ENCODE measurements at places on chromosomes 2 and 18.

GRCh38 chr2:216002693-216003092 lies 10.7 kb downstream of the MREG start:
- DNase-seq: no peak

DNA sequence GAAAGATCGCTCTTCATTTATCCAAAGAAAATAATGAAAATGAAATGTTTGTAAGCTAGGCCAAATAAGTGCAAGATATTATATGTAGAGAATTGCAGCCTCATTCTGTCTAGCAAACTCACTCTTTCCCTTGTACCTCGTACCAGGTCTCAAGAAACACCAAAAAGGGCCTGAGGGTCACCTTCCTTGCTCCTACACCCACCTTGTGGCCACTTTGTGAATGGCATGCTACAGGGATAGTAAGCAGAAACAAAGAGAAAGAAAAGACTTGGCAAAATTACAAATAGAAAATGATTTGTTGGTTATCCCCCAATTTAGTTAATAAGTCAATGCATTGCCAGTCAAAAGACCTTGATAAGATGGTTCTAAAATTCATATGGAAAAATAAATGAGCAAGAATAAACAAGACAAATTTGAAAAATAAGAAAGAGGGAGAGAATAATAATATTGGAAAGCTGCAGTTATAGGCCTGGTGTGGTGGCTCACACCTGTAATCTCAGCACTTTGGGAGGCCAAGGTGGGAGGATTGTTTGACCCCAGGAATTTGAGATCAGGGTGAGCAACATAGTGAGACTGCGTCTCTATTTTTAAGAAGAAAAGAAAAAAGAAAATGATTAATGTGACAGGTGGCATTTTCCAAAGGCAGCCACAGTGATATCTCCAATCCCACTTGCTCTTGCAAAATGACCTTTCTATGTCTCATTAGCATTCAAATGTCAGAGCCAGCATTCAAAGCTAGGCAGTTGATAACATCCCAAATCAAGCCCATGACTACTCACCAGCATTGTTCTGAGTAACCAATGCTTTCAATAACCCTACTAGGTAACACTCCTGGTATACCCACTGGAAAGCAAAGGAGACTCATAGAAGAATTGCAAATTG lies 38.8 kb upstream of the BMP10 start:
- DNase-seq: peak; percentile 58

DNA sequence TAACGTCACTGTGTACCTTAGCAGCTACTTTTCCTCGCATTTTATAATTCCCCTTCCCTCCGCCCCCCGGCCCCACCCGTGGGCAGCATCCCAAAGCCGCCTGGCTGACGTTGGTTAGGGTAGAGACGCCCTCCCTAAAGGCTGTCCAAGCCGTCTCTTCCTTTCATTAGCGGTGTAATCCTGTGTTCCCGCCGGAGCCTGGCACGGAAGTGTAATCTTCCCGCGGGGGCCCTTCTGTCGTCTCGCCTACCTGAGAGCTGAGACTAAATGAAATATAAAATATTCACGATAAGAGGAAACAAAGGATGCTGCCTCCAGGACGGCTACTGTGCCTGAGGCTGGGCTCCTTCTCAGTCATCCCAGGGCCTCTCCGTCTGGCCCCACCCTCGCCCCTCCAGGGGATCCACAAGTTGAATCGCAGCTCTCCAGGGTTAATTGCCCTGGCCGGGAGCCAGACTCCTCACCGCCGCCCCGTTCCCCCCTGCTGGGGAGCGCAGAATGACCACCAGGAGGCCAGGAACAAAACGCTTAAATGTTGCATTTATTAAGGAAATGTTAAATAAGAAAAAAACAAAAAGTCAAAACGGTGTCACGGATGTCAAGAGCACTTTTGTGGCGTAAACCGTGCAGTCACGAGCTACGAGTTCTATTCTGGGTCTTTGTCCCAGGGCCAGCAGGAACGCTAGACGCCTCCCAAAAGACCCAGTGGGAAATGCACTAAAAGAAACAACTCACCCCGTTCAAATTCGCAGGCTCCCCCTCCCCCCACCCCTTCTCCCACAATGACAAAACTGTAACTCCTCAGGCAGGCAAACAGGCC lies 1.5 kb downstream of the RPRM start:
- no peak for DNase-seq

GRCh38 chr2:132497591-132497990 lies 81.0 kb downstream of the GPR39 start:
- no peak for DNase-seq

DNA sequence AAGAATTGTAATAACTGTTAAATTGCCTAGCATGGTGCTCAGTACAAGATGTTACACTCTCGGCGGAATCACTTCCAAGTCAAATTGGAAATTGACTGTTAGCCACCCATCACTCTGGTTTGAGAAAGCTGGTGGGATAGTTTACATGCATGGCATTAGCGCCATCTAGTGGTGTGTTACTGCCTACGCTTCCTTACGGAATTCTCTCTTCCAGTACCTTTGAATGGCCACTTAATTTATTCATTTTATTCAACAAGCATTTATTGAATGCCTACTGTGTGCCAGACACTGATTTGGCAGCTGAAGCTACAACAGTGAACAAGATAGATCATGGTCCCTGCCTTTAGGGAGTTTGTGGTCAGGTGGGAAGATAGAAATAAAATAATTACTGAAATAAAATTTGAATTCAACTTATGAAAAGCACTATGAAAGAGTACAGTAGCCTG lies 171.2 kb downstream of the TMEM247 start:
- peak; percentile 16 for DNase-seq

- no peak for DNase-seq
These were observed 100.0 kb upstream of the CXCR4 start for GRCh38 chr2:136217996-136218395.

DNA sequence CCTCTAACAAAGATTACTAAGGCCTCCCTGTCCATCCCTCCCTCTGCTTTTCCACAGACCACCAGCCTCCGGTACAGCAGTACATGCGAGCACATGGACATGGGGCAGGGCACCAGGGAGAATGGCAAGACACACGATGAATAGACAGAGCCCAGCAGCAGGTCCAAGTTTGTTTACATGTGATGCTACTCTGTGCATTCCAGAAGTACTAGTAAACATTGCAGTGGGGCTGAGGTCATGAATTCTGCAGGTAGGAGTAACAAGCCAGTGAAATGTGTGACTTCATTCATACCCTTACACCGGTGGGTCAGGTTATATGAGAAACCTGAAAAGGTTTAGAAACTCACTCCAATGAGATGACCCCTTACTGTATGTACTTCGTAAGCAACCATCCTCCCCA lies 205.7 kb downstream of the BCL11A start:
- DNase-seq: no peak

GRCh38 chr2:208392300-208392699 lies 14.3 kb upstream of the PTH2R start:
- no peak for DNase-seq

DNA sequence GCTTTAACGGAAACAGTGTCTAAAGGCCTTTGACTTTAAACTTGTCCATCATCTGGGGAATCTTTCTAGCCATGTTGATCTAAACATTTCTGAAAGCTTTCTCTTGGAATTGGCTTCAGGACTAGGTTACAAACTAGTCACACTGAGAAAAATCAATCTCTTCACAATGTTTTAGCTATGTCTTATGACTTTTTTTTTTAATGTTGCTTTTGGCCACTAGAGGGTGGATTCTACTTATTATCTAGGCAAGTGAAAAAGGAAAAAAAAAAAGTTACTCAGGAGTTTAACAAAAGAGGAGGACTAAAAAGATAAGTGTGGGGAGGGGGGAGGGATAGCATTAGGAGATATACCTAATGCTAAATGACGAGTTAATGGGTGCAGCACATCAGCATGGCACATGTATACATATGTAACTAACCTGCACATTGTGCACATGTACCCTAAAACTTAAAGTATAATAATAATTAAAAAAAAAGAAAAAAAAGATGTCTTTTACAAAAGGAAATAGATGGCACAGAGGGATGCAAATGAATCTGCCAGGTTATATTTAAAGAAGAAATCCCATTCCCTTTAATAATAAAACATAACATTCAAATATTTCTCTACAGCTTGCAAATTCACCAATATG lies 160.4 kb upstream of the PID1 start:
- no peak for DNase-seq
